ENCODE measurements at places on chromosomes 4 and X.

DNA sequence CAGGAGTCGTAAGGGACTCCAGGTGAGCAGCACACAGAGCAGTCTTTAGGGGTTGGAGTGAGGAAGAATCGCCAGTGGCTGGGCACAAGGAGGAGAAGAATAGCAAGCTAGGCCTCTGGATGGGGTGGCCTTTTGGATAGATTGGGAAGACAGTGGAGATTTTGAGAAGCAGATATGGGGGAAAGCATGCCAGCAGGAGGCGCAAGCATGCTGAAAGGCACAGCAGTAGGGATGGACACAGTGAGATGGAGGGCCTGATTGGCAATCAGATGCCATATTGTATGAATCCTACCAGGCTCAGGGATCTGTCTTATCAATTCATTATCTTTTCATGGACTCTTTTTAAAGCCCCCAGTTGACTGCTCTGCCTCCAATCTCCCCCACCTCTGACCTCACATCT lies 60.4 kb upstream of the MAGEA4 start:
- no peak for DNase-seq

GRCh38 chr4:140044337-140044902 lies 109.6 kb downstream of the MAML3 start:
- no peak for DNase-seq

DNA sequence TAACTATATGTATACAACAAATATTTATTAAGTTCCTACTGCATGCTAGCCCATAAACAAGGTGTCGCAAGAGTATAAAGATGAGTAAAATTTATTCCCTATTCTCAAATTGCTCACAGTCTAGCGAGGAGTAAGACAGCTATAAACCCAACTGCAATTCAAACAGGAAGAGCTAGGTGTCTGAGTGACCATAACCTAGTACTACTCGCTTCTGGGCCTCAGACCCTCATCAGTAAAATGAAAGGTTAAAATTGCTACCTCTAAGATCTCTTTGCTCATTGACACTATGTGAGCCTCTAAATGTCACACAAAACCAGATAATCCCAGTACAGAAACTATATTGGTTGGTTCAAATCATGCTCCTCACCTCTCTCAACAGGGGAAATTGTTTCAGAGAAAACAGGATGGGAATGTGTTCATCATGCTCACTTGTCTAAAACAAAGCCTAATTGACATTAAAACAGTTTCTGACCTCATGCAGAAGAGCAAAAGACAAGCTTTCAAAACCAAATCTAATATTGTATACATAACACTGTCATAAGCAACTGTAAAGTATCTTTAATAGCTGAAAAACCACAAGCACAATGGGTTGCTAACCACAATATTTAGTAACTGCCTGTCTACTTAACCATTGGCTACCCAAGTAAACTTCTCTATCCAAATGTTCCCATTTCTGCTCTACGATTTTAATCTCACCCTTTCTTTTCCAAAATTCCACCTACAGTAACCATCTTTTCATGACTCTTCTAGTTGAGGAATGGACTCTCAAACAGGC lies 264.6 kb upstream of the FMR1 start:
- no peak for DNase-seq

GRCh38 chr4:77413766-77414165 lies 191.9 kb upstream of the CXCL13 start:
- DNase-seq: no peak

GRCh38 chr4:101014417-101014816 lies 332.9 kb downstream of the PPP3CA start:
- DNase-seq: no peak

DNA sequence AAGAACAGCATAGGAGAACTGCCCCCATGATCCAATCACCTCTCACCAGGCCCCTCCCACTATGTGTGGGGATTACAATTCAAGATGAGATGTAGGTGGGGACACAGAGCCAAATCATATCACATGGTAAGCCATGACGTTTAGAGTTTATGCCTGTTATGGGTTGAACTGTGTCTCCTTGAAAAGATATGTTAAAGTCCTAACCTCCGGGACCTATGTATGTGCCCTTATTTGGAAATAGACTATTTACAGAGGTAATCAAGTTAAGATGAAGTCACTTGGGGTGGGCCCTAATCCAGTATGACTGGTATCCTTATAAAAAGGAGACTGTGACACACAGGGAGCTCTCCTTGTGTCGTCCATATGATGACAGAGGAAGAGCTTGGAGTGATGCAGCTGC lies 25.2 kb upstream of the SLC2A9 start:
- no peak for DNase-seq
